Spinal cord (tissue), 10 donors: ENCODE measurements at places on chromosomes 5 and 9. TPM values are rescaled to one million over a fixed set of nuclear protein-coding genes. Genes with fewer than 3 reads are reported as not detected.

DNA sequence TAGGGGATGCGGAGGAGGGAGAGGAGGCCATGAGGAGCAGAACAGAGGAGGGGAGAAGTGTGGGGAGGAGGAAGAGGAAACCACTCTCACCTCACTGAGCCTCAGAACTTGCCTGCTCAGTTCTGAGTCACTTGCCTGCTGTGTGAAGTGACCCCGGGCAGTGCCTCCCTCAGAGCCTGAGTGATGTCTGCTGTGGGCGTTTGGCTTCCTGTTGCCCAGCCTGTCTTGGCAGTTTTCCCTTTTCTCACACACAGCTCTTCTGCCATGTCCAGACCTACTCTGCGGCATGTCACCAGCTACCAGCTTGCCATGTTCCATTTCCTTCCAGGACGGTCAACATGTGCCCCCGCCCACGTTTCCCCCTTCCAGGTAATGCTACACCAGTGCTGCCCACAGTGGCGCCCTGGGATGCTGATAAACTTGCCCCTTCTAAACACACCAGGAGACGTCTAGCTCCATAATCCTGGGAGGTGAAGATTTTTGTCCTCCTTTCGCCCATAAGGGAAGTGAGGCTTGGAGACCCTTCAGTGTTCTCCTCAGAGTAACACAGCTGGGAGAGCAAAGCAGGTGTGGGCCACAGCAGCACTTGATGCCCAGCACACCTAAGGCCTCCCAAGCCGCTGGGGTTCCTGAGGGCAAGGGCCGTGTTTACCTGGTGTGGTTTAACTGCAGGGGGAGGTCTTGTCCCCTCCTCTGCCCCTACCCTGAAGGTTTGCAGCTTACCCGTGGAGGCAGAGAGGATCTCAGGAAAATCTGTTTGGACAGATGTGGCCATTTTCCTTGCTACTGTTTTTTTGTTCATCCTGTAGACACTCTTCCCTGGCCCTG lies 63.8 kb upstream of the RNF130 start:
- no peak for DNase-seq

DNA sequence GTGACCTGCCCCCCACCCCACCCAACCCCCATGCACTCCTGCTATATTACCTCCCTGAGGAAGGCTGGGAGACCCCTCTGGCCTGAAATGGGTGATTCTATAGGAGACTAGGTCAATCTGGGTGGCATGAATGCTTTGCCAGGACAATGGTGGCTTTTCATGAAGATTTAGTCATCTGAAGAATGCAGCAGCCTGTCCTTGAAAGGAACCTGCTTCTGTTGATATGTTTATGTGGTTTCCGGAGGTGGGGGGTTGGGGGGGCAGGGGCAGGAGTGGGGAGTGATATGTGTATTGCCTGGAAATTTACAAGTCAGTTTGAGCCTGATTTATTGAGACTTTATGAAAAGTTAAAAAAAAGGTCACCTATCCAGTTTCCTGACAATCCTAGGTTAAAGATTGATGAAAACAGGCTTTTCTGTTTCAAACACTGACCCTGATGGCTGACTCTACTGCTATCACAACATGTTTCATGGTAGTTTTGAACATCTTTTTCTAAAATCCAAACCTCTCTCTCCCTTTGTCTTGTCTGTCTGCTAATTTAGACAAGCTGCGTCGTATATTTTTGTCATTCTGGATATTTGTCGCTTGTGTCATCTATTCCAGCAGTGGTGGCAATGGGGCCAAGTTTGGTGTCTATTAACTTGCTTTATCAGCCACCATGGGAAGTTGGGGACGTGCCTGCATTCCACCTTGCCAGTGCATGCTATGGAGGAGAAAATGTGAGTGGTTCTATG lies 153.7 kb upstream of the EGFLAM start:
- DNase-seq: no peak

DNA sequence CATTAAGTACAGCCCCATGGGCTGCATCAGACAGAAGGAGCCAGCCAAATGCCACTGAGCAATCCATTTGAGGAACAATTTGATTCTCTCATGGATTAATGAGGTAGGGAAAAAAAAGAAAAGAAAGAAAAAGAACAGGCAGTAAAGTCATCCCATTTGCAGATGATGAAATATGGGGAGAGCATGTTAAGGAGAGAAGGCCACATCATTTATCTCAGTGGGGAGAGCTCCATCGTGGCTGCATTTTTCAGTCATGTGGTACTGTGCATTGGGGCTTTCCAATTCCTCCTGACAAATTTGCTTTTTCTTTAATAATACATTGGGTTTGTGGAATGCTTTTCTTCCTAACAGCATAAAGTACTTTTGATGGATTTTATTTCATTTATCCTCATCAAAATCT lies 375.2 kb upstream of the TLE4 start:
- no peak for DNase-seq

- no peak for DNase-seq
Measured at GRCh38 chr9:129145841-129146292, 32.2 kb downstream of the IER5L start.

GRCh38 chr9:124303762-124304161 lies 46.0 kb downstream of the NEK6 start:
- DNase-seq: no peak

- DNase-seq: no peak
Measured at GRCh38 chr5:177350776-177351391, 584 bp downstream of the LMAN2 start.

GRCh38 chr9:127805620-127806019 lies 2.9 kb downstream of the FPGS start:
- no peak for DNase-seq

- no peak for DNase-seq
Measured at GRCh38 chr5:135719428-135720063, 114.9 kb upstream of the SLC25A48 start.

- no peak for DNase-seq
Measured at GRCh38 chr5:81760521-81760920, 9.6 kb upstream of the SSBP2 start.

The TNFSF15 gene
- 0.69 TPM for total RNA-seq

The PCDHGA5 gene
- 8.8 TPM for total RNA-seq

The TXNDC8 gene
- not detected for total RNA-seq
